ENCODE measurements at places on chromosomes 4 and X.

DNA sequence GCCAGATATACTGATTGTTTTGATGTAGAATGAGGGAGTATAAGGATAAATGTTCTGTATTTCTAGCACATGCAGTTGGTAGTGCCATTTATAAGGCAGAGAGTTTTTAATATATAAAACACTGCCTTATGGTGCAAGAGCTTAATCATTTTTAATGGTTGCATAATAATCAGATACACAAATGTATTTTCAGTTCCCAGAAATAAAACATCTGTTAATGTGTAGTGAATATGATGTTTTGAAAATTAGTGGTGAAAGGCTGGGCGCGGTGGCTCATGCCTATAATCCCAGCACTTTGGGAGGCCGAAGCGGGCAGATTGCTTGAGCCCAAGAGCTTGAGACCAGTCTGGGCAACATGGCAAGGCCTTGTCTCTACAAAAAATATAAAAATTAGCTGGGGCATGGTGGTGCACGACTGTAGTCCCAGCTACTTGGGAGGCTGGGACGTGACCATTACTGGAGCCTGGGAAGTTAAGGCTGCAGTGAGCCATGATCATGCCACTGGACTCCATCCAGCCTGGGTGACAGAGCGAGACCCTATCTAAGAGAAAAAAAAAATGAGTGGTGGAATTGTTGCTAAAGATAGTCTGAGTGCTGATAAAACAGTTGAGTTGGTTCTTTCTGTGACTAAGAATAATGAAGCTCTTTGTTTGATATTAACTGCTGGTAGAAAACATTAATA lies 29.3 kb downstream of the CLCN3 start:
- DNase-seq: no peak

GRCh38 chrX:16251782-16252181 lies 84.5 kb downstream of the MAGEB17 start:
- DNase-seq: no peak

- no peak for DNase-seq
Measured at GRCh38 chrX:110519501-110519900, 160.9 kb downstream of the RTL9 start.

DNA sequence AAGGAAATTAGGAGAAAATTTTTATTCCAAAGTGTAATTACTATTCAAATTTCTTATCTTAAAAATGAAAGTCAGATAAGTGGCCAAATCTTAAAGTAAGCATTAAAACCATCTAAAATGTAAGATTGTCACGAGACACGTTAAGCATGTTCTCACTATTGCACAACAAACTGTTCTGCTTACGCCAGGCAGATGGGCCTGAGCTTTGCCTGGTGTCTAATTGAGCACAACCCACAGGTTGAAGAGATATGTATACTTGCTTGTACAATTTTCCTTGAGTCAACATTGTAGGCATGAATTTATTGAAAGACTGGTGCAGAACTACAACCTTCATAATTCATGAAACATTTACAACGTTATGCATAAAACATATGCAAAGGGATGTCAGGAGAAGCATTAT lies 3.9 kb downstream of the RNF128 start:
- no peak for DNase-seq

Measured in hippocampal formation (tissue), 2 donors.